ENCODE measurements at places on chromosomes 7 and 10.

- DNase-seq = no peak
Measured at GRCh38 chr10:4138146-4138721, 353.2 kb upstream of the KLF6 start.

DNA sequence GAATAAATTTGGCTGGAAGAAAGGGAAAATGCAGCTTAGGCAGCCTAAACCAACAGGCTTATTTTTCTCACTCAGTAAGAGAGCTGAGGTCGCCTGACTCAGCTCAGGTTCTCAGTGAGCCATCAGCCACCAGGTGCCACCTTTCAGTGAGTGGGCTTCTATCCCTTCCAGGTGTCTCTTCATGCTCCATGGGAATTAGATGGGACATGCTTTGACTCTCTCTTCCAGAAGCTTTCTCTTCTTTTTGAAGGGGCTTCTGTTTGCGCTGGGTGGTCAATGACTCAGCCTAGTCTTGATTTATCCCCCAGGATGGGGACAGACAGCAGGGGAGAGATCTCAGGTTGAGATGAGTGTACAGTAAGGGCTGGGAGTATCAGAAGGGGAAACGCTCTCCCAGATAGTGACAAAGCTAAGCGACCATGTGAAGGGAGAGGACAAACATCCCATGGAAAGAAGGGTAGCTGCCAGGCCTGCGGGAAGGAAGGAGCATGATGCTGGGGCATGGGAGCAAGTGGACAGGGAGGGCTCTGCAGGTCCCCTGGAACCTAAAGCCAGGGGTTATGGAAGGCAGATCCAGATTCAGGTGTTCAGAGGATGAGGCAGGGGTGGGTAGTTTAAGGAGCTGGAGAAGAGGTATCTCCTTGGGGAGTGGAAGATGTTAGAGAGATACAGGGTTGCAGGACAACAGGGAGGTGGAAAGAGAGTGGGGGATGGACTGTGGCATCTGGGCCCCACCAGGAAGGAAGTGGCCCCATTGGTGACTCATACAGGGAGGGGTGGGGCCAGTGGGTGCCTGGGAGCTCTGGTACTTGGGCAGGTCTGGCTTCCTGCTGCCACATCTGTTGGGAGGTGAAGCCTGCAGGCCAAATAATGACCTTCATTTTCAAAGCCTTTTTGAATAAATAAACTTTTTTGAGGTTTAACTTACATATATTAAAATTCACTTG, 32.5 kb downstream of the OGDH start:
- DNase-seq = no peak

- DNase-seq = no peak
Measured at GRCh38 chr7:148950806-148951205, 66.7 kb upstream of the EZH2 start.

- no peak for DNase-seq
Measured at GRCh38 chr10:96283351-96283750, 12.0 kb upstream of the BLNK start.

DNA sequence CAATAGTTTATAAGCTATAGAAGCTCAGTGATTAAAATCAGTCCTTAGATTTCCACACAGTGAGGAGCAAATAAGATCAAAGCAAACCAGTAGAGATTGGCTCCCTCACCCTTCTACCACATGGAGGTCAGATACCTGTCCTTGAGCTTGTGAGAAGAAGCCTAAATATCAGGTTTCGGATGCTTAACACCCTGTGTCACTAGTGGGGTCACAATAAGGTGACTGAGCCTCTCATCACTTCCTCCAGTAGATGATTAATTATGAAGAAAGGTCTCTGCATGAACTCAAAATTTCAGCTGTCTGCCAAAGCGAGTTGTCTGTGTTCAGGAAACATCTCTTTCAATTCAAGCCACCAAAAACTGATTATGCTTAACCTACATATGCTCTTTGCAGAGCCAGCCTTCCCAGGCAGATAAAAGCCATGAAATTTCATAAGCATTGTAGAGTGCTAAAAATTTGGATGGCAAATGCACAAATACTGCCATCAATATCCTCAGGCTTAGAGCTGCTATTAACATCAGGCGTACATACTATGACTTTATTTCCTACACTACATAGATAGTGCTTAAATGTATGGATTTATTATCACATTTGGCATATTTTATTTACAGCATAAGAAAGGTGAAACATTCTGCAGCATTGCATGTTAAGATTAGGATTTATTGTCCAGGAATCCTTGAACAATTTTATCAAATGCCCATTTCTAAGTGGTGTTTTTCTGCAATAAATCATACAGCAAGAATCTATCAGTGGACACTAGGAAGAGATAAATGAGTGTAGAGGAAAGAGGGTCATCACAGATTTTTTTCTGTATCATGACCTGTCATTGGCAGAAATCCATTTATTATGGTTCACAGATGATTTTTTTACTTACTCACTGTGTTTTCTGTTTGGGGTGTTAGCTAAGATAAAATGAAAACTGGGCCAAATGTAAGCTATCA, 285.1 kb upstream of the SP8 start:
- no peak for DNase-seq

- DNase-seq = no peak
Measured at GRCh38 chr10:78510566-78511323, 477.1 kb downstream of the RPS24 start.

DNA sequence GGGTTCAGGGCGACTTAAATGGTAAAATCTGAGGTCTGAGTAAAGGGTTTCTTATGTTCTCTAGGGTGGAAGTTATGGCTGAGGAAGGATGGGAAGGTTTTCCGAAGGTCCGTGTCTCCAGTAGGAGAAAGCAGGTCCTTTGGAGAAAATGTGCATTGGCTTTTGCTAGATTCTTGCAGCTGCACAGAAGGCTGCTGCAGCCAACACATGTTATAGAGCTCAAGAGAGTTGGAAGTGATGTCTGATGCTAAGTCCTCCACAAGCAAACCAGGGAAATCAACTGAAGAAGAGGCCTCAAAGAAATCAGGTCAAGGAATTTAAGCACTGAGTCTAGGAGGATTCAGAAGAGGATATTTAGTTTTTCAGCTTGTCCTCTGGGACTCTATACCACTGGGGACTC, 404.6 kb downstream of the LRMDA start:
- no peak for DNase-seq

GRCh38 chr7:650339-651031, 76.0 kb upstream of the DNAAF5 start:
- DNase-seq = no peak

GRCh38 chr10:129604333-129605032, 137.4 kb downstream of the MGMT start:
- no peak for DNase-seq
